ENCODE measurements at places on chromosomes 2 and 18.
A peak's percentile ranks its signal among the peaks of the same experiment; 100 is the strongest.

DNA sequence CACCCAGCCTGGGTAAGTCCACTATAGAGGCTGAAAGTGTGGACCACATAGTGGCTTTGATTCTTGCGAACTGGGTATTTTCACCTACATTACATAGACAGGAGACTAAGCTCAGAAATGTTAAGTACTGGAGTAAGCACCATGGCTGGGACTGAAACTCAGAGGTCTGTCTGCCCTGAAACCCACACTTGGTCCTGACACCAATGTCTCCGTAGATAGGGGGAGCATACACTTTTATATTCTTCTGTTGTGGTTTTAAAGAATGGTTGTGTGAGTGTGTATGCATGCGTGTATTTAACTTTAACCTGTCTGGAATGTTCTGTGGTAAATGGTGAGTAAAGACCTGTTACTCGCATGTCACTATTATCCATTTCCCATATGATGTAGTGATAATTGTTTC lies 10.3 kb upstream of the NPPC start:
- DNase-seq = peak; percentile 30

GRCh38 chr18:48022531-48023329 lies 92.3 kb upstream of the SMAD2 start:
- DNase-seq = no peak

- no peak for DNase-seq
Measured at GRCh38 chr2:202541137-202541536, 93.6 kb upstream of the FAM117B start.

GRCh38 chr18:42229211-42230210 lies 274.5 kb downstream of the PIK3C3 start:
- no peak for DNase-seq

GRCh38 chr2:172373766-172374165 lies 53.6 kb upstream of the ITGA6 start:
- no peak for DNase-seq

GRCh38 chr18:44119607-44120006 lies 561.1 kb upstream of the SETBP1 start:
- DNase-seq = no peak

- DNase-seq = no peak
Measured at GRCh38 chr2:229511524-229511923, 202.8 kb downstream of the DNER start.

- no peak for DNase-seq
Measured at GRCh38 chr2:173165443-173166238, 90.0 kb downstream of the MAP3K20 start.

DNA sequence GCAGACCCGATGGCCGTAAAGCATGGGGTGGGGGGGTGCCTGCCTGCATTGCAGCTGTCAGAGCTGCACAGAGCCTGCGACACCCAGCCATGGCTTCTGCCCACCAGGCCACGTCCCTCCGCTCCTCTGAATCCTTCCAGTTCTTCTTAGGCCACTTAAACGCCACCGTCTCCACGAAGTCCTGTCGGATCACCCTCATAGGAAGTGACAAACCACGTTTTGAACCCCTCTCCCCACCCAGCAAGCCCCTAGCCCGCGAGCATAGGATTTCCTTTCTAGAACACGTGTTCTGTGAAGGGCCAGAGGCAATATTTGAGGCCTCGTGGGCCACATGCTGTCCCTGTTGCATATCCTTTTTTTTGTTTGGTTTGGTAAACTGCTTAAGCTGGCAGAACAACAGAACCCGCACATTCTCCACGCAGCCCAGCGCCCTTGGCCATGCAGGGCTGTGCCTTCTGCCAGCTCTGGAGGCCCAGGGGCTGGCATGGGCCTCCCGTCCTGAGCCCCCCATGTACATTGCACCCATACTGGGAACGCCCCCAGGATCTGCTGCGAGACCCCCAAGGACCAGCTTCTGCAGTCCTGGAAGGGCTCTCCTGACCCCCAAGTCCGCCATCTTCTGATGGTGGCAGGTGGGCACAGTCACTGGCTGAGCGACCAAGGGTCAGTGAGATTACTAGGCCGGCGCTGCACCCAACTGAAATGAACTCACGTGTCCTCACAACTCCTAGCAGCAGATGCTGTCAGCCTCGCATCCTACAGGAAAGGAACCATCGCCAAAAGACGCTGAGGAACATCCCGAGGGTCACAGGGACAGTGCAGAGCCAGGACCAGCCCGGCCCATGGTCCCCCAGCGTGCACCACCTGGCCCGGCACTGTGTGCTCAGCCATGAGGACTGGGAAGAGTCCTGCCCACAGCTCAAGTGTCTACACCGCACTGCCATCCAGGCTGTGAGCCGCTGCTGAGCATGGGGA lies 35.1 kb downstream of the ADI1 start:
- DNase-seq = no peak

DNA sequence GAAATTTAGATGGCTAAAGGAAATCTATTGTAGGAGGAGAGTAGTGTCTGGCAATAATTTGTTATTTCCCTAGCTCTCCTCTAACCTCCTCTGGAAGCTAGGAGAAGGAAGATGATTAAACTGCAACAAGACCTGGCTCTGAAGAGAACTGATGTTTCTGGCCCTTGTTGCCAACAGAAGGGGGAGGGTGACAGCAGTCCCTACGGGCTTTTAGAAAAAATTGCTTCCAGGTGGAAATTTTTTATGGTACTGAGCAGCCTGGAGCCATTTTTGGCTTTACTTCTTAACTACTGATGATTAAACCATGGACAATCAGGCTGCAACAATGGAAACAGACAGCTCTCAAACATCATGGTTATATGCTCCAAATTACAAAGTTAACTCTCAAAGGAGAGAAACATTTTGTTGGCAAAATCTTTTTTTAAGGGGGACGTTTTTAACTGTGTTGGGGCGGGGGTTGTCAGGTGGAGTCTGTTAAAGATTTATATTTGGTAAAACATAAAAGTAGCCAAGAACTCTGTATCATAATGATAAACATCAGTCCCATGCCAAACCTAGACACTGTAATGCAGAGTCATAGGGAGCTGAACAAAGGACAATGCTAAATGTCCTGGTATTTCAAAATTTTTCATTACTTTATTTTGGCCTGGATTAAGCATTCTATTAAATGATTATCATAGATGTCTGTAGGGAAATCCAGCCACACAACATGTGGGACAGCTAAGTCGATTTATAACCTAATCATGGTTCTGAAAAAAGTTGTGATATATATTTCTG lies 70.0 kb downstream of the EXOC6B start:
- DNase-seq = no peak

GRCh38 chr18:53169346-53169745 lies 829.3 kb downstream of the DCC start:
- DNase-seq = no peak

GRCh38 chr2:37390777-37391176 lies 46.3 kb downstream of the QPCT start:
- DNase-seq = no peak

GRCh38 chr2:170313347-170313991 lies 135.5 kb downstream of the MYO3B start:
- DNase-seq = no peak

GRCh38 chr2:238518172-238518820 lies 91.6 kb downstream of the ASB1 start:
- DNase-seq = no peak

- DNase-seq = peak; percentile 23
Measured at GRCh38 chr18:23986600-23987359, 27.8 kb upstream of the TTC39C start.

GRCh38 chr2:47569658-47570475 lies 166.9 kb downstream of the MSH2 start:
- no peak for DNase-seq

DNA sequence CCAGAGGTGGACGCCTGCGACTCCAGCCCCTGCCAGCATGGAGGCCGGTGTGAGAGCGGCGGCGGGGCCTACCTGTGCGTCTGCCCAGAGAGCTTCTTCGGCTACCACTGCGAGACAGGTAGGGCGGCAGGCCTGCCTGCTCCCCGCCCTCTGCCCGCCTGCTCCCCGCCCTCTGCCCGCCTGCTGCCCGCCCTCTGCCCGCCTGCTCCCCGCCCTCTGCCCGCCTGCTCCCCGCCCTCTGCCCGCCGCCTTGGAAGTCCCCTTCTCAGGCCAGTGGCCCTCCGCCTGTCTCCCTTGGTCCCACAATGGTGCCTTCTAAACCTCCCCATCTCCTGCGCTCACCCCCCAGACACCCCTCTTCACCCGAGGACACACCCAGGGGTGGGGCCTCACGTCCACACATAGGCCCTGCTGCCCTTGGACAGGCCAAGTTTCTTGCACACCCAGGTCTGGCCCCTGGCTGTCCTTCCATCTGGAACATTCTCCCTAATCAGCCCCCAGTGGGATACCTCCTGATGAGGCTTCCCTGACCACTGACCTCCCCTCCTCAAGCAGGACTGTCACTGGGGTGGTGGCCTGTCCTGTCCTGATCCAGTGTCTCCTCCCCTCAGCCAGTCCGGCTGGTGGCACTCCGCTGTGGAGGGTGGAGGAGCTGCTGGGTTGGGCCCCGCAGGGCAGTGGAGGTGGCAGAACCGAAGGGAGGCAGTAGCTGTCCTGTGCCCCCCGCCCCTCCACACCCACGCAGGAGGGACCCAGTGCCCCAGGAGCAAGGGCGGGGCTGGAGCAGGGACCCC lies 37.9 kb downstream of the MTERF4 start:
- peak; percentile 83 for DNase-seq

DNA sequence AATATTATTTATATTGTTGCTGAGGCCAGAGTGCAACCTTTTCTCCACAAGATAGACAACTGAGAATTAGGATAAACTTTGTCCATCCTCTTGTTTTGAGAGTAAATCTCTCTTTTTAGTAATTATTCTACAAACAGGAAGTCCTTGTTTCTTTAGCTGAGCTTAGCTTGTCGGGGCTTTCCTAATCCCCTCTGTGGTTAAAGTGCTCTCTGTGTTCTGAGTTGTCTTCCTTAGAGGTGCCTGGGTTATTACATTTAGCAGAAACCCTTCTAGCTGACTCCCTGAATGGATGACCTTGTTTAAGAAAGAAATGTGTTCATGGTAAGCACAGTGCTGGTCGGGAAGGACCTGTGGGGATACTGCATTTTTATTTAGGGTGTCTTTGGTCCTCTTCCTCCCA lies 12.7 kb downstream of the USP39 start:
- no peak for DNase-seq

DNA sequence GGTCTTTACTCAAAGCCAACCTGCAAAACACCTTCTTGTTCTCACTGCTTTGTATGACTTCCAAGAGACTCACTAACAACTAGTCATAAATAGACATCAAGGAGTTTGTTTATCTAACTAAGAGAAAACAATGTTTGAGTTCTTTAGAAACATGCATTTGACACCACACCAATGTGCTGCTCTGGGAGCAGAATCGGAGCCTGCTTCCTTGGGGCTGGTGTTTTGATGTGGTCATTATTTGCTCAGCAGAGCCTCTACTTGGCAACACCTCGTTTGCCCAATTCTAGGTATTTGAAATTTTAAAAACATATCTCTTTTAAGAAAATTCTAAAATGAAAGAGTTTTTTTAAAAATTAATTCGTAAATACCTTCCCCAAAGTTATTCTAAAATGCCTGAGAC lies 167.5 kb downstream of the BCL2 start:
- DNase-seq = no peak

- no peak for DNase-seq
Measured at GRCh38 chr2:168090366-168091135, 156.8 kb downstream of the STK39 start.

GRCh38 chr2:70516596-70516995 lies 37.0 kb downstream of the TGFA start:
- no peak for DNase-seq

DNA sequence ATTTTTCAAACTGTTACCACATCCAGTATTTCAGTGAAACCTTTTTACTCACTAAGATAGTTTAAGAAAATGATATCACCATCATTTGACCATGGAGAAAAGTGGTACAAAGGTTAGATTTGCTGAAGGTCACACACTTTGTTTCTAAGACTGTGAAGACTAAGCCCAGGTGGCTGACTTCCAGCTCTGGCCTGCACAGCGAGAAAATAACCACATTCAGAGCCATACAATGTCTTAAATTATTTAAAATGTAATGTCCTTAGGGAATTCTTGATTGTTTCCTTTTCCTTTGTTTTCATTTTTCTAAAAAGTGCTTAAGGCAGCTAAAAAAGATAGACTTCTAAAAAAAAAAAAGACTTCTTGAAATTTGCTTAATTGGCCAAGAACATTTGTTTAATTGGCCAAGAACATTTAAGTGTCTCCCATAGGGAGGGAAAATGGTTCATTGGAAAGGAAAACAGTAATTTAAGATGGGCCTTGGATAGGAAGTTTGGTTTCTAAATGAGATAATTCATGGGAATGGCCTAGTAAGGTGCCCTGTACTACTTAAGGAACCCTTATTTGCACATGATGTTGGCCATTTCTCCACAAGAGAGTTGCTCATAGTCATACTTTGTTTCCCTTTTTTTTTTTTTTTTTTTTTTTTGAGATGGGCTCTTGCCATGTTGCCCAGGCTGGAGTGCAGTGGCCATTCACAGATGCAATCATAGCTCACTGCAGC lies 45.2 kb downstream of the CYP1B1 start:
- no peak for DNase-seq

DNA sequence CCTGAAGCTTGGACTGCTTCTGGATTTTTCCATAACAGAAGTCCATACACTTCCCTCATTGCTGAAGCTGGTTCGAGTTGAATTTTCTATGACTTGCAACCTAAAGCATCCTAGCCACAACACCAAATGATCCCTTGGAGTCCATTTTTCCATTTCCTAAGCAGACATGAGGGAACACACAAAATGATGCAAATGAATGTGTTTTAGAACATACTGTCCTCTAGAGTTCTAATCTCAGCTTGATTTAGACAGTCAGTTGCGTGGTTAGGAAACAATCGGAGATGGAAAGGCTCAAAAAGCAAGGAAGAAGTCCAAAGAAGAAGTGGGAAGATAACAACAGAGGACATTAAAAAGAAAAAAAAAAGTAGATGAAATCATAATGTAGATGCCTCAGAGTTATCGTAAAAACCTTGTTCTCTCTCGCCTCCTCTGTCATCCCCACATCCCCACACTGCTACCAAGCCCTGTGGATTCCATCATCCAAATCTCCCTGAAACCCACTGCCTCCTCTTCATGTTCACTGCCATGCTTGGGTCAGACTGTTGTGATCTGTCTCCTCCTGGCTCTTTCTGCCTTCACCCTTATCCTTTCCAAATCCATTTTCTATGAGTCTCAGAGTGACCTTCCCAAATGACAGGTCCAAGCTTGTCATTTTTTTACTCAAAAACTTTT lies 58.4 kb downstream of the TMEM247 start:
- no peak for DNase-seq
